Upper lobe of right lung (tissue), 1 donor: ENCODE measurements at places on chromosomes 4 and X. TPM values are rescaled to one million over a fixed set of nuclear protein-coding genes. Genes with fewer than 3 reads are reported as not detected.

Gene PCYT1B
- 0.14 TPM for total RNA-seq

Gene OTC
- 1.7 TPM for total RNA-seq

DNA sequence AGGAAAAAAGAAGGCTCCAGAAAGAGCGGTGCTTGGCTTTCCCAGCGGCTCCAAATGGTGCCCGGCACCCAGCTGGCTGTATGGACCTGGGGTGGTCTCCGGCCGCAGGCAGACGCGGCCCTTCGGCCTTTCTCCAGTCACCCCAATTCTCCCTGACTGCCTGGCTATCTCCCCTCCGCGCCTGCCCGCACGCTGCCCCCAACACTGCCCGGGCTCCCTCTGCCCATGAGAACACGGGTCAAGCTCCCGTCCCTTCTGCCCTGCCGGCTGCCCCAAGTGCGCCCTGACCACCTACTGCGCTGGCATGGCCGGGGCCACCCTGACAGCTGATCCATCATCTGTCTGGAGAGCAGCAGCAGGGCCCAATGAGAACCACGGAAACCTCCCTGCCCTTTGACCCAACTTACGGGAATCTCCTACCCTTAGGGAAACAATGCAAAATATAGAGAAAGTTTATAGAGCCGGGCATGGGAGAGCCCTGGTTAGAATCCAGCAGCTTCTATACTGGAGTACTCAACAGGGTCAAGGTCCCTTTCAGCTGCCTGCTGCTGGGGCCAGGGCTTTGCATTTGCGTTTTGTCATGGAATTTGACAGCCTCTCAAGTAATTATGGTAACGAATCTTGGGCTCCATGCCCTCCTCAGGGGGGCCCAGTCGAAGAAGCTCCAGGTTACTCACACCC, 1.2 kb upstream of the FAM3A start:
- H3K4me3 ChIP-seq, result peak overlapping the region; percentile 45
- H3K36me3 ChIP-seq, result no peaks in the 10 kb centered on the region
- no peaks in the 10 kb centered on the region for H3K27me3 ChIP-seq
- H3K27ac ChIP-seq, result peak overlapping the region; percentile 94
- no peak for DNase-seq

DNA sequence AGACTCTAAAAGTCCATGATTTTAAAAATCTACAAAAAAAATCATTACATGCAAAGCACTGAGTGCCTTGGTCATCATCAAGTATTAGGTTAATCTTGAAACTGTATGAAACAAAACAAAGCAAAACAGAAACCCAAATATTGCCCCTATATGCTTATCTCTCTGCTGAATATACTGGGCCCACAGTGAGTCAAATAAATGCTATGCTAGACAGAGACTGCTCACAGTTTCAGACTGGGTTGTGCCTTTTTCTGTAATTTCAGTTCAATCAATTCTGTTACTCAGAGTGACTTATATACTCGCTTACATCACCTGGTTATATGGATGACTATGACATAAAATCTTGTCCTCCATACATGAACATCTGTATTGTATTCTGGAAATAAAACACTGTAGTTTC, 257.1 kb upstream of the ACTRT1 start:
- no peaks in the 10 kb centered on the region for H3K4me1 ChIP-seq
- DNase-seq, result no peak
- no peaks in the 10 kb centered on the region for H3K36me3 ChIP-seq
- H3K27me3 ChIP-seq, result no peaks in the 10 kb centered on the region

Gene AVPR2
- total RNA-seq, result 3.0 TPM

Gene HGFAC
- 1.2 TPM for total RNA-seq

Gene MAGIX
- total RNA-seq, result 7.1 TPM

DNA sequence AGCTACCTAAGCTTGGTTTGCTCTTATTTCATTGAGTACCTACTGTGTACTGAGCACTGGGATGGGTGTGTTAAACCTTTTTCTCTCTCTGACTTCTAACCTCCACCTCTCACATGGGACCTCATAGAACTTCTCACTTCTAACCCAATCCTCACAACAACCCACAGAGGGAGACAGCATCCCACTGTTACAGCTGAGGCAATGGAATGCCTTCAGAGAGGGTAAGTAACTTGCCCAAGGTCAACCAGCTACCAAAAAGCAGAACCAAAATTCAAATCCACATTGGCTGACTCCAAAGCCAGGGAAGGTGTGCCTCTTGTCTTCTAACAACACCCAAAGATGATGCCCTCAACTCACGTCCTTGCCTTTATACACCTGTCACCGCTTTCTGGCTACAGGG, 5.4 kb downstream of the SEL1L3 start:
- no peak overlapping the region for H3K4me3 ChIP-seq
- no peak for DNase-seq
- peak overlapping the region; percentile 52 for H3K27ac ChIP-seq
- H3K4me1 ChIP-seq, result peaks cover 67% of the 10 kb centered on the region
- no peaks in the 10 kb centered on the region for H3K27me3 ChIP-seq

Gene CT45A3
- total RNA-seq, result 0.58 TPM

GRCh38 chr4:122218762-122219161, 66.6 kb downstream of the BLTP1 start:
- H3K4me1 ChIP-seq, result no peaks in the 10 kb centered on the region
- H3K4me3 ChIP-seq, result no peak overlapping the region
- DNase-seq, result no peak
- H3K36me3 ChIP-seq, result peaks cover 47% of the 10 kb centered on the region
